ENCODE measurements at places on chromosomes 16 and 17.

DNA sequence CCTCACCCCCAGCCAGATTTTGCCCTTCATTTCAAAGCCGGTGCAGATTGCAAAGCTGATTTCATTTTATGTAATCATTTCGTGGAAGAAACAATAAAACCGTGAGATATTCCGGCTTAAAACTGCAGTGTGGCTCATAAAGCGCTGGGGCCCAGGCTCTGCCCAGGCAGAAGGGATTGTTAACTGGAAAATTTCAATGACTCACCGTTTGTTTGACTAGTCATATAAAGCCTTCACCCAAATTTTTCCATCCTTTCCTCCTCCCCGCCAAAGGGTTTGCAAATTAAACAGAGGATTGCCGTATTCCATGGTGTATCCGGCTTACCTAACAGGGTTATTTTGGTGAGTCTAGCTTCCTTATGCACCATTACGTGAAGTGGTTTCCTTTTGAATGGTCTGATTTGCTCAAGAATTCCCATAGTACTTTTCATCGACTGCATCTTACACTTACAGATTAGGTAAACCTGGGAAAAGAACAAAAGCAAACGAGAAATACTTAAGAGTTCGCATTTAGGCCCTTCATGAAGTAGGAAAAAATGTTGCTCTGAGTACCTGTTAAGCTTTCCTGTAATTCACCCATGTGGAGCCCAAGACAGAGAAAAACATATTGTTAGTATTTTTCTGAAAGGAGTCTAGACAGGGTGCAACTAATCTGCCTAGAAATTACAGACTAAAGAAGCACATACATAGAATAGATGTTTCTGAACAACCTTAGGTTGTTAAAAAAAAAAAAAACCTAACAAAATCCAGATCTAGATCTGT is 949 bp upstream of the GSPT1 start:
- DNase-seq, result no peak

GRCh38 chr16:54505549-54506213 is 219.1 kb upstream of the IRX3 start:
- DNase-seq, result no peak

DNA sequence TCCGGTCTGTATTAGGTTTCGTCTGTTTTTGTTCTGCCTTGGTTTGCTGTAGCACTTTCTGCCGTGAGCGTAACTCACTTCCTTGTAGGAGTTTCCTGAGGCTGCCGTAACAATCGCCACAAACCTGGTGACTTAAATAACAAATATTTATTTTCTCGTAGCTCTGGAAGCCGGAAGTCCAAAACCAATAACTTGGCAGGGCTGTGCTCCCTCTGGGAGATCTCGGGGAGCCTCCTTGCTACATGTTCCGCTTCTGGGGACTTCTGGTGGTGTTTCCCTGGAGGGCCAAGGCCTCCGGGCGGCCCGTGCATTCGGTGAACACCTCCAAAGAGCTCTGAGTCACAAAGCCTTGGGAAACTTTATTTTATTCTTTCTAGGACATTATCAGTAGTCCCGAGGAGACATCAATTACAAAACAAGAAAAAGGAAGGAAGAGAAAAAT is 6.8 kb upstream of the WDR45B start:
- DNase-seq, result no peak

DNA sequence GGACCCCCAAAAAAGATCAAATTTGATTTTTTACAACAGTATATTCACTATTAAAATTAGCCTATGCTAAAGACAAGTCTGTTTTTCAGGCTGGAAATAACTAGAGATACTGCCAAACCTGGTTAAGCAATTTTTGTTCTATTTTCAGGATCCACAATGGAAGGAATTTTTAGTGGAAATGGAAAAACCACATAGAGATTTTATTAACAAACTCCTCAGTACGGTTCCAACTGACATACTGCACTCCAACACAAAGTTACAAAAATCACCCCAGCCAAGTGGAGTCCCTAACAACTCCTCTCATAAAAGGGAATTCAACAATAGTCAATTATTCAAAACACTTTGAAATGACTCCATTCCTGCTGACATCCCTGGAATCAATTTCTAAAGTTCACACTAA is 101.6 kb upstream of the TOB1 start:
- DNase-seq, result no peak

DNA sequence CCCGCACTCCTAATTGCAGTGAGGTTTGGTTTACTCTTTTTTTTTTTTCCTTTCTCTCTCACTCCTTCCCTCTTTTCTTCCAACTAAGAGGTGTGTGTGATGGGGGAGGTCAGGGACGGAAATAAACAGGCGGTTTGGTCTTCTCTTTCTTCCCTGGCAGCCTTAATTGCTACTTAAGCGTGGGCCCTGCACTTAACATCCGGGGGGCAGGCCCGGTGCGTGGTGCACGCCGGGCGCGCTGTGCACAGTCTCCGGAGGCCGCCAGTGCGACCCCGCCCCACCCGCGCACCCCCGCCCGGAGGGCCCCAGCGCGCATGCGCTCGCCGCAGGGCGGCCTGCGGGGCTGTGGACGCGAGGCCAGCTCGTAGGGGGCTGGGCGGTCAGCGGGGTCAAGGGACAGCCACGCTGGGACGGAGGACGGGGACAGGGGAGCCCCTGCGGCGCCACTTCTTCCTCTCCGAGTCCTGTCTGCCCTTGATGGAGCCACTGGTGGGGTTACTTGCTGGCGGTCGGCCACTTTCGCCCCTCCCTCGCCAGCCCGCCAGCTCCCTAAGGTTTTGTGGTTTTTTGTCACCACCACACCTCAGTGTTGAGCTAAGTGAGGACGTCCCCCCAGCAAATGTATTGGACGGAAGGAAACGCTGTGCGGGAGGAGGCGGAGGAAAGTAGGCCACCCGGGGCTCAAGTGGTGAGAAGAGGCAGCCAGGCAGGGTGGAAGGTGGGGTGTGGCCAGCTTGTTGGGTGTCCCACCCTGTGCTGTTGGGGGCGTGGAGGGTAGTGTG is 120.9 kb downstream of the MRM1 start:
- peak; percentile 66 for DNase-seq

DNA sequence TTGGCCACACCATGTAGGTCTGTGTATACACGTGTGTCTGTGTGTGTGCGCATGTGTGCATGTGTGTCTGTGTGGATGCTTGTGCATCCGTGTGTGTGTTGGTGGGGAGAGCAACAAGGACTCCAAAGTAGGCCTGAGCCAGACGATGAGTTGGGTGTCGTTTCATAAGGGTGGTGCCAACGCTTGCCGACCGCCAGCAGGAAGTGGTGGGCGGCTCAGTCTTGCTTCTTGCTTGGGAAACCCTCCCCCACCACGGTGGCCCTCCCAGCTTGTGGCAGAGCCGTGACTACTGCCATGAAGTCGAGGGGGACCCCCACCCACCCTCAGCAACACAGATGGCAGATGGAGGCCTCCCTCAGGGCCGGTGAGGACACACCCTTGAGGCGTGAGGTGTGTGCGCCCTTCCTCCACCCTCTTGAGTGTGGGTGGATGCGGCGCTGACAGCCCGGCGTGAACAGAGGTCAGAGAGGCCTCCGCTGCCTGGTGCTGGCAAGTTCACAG is 17.5 kb downstream of the SBK1 start:
- DNase-seq, result peak; percentile 70

DNA sequence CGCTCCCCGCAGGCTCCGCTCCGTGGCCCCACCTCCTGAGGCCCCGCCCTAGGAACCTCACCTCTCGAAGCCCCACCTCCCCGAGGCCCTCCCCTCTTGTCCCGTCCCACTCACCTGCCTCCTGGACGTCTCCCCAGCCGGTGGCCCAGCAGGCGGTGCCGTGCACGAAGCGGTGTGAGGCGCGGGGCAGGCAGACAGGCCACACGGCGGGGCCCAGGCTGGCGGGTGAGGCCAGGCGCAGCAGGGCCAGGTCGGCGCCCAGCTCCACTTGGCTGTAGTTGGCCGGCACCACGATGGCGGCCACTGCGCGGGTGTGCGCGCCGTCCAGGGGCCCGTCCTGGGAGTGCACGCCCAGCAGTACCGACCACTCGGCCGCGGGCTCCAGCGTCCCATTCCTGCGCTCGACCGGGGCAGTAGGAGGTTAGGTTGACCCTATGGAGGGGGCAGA is 1.6 kb downstream of the PRSS36 start:
- no peak for DNase-seq

Measured in activated CD4-positive, alpha-beta T cell treated with anti-CD3 and anti-CD28 coated beads for 1 hour (primary cell).